ENCODE measurements at places on chromosomes 3 and 15.

- DNase-seq, result peak; percentile 84
Observed at GRCh38 chr3:110384601-110385000, 687.0 kb upstream of the NECTIN3 start.

GRCh38 chr3:196989721-196990262 is 21.2 kb upstream of the PIGZ start:
- no peak for DNase-seq

GRCh38 chr15:83845230-83845629 is 191.3 kb downstream of the ADAMTSL3 start:
- peak; percentile 19 for DNase-seq

DNA sequence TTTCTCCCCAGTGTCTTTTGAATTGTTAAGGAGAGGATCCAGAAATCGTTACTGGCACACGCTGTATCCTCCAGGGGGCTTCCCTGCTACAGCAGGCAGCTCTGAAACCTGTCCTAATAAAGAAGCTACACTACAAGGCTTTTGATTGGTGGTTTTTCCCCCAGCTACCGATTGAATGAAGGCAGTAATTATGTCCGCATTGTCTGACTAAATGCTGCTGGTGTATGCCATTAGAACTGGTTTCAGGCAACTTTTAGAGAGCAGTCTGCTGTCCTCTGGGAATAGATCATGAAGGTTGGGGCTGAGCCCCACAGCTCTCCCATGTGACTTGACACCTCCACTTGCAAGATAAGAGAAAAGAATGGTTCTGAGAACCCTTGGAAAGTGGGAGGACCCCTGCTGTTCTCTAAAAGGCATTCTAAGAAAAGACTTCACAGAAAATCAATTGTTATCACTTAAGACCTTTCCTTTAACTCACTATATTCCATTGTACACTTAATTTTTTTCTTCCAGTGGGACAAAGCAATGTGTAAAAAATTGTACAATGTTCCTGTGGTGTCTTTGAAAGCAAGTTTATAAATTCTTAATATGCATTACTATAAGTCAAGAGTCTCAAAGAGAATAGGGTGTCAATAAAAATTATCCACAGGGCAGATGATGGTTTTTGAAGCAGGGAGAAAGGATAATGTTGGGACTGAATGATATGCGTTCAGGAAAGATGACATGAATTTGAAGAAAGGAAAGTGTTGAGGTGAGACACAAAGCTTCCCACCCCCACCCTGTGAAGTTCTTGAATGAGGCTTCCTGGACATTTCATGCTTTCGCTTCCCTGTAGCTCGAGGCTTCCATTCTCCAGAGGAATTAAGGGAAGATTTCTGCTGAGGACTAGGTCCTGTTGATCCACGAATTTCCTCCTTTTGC is 53.0 kb upstream of the DAZL start:
- no peak for DNase-seq

DNA sequence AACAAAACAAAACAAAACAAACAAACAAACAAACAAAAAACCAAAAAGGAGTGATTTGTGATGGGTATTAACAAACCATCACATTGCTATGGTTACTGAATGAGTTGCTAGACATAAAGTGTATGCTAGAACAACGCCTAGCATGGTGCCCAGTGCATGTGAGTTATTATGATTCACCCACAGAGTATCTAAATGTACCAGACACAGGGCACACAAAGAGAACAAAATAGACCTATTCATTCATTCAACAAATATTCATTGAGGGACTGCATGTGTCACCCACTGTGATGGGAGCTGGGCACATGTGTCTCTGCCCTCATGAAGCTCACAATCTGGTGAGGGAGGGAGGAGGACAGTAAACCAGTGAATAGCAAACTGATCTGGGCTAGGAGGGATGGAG is 11.6 kb upstream of the ACAN start:
- no peak for DNase-seq

- no peak for DNase-seq
Observed at GRCh38 chr3:190621927-190622326, 108.0 kb downstream of the IL1RAP start.

GRCh38 chr15:40739854-40740253 is 15.2 kb downstream of the RMDN3 start:
- no peak for DNase-seq
